ENCODE measurements at places on chromosomes 11 and 22.

GRCh38 chr11:111911563-111912401 is at the start of gene CRYAB:
CRYAB (minus strand) TSS chr11:111911770; CDS start chr11:111911724, 46 bp downstream.
- DNase-seq: peak; percentile 98

DNA sequence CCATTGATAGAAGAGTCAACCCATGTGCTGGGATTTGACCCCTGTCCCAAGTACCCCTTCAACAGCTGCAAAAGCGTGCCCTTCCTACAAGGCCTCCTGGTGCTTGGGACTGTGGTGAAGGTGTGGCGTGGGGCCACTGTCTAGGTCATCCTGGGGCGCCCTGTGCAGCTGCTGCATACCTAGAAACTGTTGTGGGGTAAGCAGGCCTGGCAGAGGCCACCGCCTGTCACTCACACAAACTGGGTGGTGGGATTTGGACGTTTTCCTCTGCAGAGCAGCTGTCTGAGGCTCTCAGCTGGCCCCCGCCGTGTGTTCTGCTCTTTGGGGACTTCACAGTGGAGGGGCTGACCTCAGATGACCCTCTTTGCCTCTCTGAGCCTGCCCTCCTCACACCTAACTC is 69.7 kb downstream of the SCN3B start:
- DNase-seq: no peak

- DNase-seq: peak; percentile 13
These were observed 179.1 kb upstream of the MTNR1B start for GRCh38 chr11:92790366-92790765.

DNA sequence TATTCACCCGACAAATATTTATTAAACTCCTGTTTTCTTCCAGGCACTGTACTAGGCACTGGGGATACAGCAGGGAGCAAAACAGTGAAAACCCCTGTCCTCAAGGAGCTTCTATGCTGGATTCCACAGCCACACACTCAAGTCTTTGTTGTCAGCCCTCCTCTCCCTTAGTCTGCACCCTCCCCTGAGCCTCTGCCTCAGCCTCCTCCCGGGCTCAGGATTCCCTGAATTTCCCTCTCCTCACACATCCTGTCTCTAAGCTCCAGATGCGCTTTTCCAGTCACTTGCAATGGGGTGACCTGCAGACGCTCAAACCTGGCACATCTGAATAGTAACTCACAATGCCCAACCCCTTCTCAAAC is 13.5 kb upstream of the TUB start:
- DNase-seq: no peak

GRCh38 chr22:25405841-25406509 is 158.5 kb upstream of the GRK3 start:
- DNase-seq: no peak

- no peak for DNase-seq
These were observed 23.5 kb downstream of the CPT1A start for GRCh38 chr11:68818181-68818580.

DNA sequence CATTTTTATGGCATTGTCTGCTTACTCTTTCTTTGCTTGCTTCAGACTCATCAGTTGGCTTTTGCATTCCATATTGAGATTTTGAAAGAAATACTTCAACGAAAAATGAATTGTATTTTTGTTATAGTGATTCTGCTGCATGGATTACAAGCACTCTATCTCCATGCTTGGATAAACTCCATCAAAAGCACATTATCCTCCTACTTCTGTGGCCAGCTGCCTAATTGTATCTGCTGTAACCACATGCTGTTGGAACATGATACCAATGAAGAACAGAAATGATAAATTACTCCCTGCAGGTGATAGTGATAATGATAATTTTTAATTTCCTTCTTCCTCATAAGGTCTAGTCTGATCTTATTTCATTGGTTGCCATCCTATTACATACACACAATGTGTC is 100.8 kb downstream of the PRMT3 start:
- no peak for DNase-seq

DNA sequence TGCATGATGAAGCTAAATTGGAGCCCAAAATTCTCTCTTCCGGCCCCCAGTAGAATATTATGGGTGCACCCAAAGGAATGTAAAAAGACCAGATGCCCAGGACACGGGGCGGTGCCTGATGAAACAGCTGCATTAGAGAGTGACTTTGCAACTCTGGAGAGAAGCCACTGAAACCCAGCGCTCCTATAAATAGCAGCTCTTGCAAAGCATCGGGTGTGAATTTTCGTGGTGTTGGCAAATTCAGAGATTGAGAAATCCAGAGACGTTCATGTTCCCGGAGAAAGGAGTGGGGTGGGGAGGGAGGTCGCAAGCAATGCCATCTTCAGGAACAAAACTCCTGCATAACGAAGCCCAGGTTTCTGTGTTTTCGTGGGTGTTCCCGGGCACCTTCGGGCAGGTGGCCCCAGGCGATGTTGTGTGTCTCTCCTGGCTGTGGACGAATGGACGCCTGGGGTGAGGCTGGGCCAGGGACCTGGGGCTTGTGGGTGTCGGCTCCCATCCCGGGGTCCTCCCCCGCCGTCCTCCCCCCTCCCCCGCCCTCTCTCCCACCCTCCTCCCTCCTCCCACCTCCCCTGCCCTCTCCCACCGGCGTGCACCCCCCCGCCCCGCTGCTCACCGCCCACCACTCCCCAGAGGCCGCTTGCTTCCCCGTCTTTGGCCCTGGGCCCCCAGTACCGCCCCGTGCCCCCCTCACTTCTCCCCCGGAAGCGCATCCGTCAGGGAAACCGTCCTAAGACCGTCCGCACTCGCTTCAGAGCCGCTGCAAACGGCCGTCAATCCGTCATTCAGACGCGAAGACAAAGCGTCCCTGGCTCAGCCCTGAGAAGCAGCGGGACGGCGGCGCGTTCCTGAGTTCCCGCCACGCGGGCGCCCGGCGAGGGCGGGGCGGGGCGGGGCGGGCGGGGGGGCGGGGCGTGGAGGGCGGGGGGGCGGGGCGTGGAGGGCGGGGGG is 26.7 kb upstream of the TOLLIP start:
- DNase-seq: peak; percentile 94

GRCh38 chr22:17907748-17908051 is 116.7 kb downstream of the MICAL3 start:
- no peak for DNase-seq

- DNase-seq: no peak
These were observed 31.6 kb downstream of the TTC12 start for GRCh38 chr11:113345978-113346377.

GRCh38 chr11:123030517-123030916 is 31.4 kb downstream of the HSPA8 start:
- DNase-seq: no peak

GRCh38 chr11:64998690-64999431 is 2.1 kb upstream of the BATF2 start:
- DNase-seq: no peak

DNA sequence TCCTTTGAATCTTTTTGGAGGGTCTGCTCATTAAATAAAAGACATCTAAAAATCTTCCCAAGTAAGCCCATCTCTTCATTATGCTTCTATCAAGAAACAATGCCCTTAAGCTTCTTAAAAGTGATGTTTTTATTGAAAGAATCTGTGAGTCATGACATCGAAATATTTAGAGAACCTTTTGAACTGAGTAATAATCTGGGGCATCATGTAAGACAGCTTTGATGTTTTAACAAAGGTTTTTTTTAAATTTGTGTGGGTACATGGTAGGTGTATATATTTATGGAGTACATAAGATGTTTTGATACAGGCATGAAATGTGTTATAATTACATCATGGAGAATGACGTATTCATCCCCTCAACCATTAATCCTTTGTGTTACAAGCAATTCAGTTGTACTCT is 46.8 kb downstream of the PLAAT5 start:
- no peak for DNase-seq

DNA sequence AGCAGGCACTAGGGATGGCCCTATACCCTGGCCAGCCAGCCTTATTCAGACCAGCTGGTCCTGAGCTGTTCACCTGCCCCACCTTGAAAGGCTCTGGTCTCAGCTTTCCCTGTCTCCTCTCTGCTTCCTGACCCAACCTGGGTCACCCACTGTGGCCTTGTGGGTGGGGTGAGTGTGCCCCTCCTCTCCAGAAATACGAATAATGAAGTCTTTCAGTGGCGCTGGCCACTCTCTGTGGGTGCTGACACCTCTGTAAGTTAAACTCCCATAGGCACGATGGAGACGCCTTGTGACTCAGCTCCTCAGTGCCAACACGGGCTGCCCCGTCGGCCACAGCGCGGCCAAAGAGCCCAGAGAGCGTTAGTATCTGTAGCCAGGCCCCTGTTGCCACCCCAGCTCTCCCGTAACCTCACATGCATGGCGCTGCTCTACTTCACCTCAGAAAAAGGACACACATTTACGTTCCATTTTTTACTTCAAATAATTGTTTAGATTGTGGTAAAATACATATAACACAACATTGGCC is 74.6 kb upstream of the SEPTIN5 start:
- no peak for DNase-seq

DNA sequence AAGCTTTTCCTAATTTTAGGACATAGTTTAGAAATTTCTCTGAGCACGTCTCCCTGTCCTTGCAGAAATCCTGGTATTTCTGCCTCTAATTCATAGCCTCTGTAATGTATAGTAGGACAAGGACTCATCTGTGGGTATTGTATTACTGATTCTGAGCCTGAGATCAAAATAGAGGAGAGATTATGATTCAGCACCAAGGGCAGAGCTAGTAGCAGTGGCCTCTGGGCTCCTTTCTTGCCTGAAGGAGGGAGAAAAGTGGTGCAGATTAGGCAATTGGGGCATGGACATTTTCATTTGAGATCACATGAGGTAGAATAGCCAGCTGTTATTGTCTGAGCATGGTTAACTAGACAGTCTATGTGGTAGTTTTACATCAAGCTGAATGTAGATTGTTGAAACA is 2.8 kb downstream of the MADD start:
- peak; percentile 24 for DNase-seq

- DNase-seq: no peak
These were observed 15.3 kb downstream of the C11orf54 start for GRCh38 chr11:93756748-93757147.
